ENCODE measurements at places on chromosomes 4 and X.

GRCh38 chr4:143381189-143382118, 44.8 kb downstream of the GAB1 start:
- DNase-seq = no peak

DNA sequence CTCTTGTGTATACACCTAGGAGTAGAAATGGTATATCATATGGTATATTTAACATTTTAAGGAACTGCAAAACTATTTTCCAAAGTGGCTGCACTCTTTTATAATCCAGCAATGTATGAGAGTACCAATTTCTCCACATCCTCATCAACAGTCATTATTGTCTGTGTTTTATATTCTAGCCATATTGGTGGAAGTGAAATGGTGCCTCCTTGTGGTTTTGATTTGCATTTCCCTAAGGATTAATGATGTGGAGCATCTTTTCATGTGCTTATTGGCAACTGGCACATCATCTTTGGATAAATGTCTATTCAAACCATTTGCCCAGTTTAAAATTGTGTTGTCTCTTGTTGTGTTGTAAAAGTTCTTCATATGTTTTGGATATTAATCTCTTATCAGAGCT, 9.6 kb downstream of the BMP15 start:
- DNase-seq = no peak

GRCh38 chr4:105683038-105683437, 25.5 kb downstream of the INTS12 start:
- no peak for DNase-seq

GRCh38 chrX:6449946-6450345, 85.0 kb downstream of the VCX3A start:
- no peak for DNase-seq

DNA sequence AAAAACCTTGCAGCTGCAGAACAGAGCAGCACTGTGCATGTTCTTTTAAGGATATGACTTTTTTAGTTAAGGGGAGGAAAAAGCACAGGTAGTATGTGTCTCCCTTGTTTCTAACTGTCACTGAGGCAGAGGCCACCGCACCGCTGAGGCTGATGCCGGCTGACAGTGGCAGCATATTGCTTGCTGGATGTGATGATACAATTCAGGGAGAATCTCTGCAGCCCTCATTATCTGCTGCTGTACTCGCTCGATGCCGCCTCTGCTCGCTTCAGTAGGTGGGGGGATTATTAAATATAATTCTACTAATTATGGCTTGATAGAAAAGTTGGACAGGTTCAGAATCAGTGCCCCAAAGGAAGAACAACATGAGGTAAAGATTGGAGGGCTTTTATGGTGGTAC, 378.8 kb upstream of the NOCT start:
- no peak for DNase-seq

DNA sequence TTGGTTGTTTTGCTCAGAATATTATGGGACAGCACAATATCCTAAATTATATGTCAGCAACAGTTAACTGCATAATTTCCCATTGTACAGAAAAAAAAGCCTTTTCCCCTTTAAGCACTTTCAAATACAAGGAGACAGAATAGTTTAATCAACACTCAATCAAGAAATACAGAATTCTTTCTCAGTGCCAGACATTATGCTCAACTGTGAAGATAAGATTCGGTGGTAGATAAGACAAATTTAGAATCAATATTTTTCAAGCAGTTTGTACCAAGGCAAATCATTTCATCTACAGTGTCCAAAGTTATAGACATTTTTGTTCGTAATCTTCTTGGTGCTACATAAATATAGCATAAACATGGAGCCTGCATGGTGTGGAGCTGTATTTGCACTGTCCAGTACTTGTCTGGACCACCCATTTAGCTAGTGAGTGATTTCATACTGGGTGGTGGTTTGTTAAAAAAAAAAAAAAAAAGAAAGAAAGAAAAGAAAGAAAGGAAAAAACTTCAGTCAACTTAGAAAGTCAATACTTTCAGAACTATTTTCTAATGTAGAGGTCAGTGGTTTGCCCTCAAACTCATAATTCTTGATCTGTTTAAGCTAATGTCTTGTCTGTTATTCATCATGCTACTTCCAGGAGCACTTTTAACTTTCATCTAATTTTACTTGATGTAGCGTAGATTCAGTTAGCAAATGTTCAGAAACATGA, 522.9 kb downstream of the FAT4 start:
- DNase-seq = no peak

DNA sequence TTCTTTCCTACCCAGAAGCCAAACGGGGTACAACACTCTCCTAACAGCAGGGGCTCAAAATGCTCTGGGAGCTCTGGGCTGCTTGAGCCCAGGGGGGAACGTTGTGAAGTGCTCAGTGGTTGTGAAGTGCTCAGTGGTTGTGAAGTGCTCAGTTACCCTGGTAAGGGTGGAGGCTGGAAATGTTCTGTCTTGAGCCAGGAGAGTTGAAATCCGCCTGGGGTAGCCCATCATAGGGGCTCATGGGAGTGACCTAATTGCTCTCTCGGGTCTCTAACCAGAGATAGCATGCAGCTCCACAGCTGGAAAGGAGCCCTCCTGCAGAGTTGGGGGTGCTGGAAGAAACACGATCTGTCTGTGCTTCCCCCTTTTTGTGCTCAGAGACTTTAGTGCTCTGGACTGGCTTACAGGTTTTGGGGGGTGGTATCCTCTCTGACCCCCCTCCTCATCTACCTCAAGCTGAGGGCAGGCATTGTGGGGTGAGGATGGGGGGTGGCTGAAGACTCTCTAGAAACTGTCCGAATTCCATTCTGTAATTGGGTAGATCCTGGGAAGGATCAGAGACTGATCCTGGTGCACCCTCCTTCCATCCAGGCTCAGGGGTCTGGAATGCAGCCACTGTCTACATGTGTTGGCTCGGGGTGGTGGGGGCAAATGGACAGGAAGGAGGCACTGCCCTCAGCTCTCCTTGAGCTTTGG, 2.7 kb downstream of the EFNB1 start:
- DNase-seq = no peak

Data from activated CD4-positive, alpha-beta T cell treated with anti-CD3 and anti-CD28 coated beads, Interleukin-2, Interleukin-6, amounts not matched to agents 100 ng/mL and 50 ng/mL, durations not matched to agents 16 hours and 8 hours (primary cell).